ENCODE measurements at places on chromosomes 7 and 10. TPM values are rescaled to one million over a fixed set of nuclear protein-coding genes. Genes with fewer than 3 reads are reported as not detected.

- DNase-seq = no peak
- H3K36me3 ChIP-seq = no peaks in the 10 kb centered on the region
- no peaks in the 10 kb centered on the region for H3K27me3 ChIP-seq
- no peak overlapping the region for H3K4me3 ChIP-seq
- H3K27ac ChIP-seq = no peak overlapping the region
Observed at GRCh38 chr7:88291398-88292173, 15.1 kb downstream of the STEAP4 start.

GRCh38 chr10:5512881-5513612 lies 11.7 kb upstream of the CALML3 start:
- H3K36me3 ChIP-seq = no peaks in the 10 kb centered on the region
- no peaks in the 10 kb centered on the region for H3K27me3 ChIP-seq
- H3K4me1 ChIP-seq = no peaks in the 10 kb centered on the region
- H3K4me3 ChIP-seq = no peak overlapping the region

The LRRD1 gene
- total RNA-seq = not detected

The EDRF1 gene
- 27.8 TPM for total RNA-seq

- H3K36me3 ChIP-seq = no peaks in the 10 kb centered on the region
- H3K4me3 ChIP-seq = no peak overlapping the region
- H3K27me3 ChIP-seq = no peaks in the 10 kb centered on the region
- no peak for DNase-seq
- no peaks in the 10 kb centered on the region for H3K4me1 ChIP-seq
- no peak overlapping the region for H3K27ac ChIP-seq
Observed at GRCh38 chr10:43594944-43595589, 11.2 kb upstream of the ZNF485 start.

DNA sequence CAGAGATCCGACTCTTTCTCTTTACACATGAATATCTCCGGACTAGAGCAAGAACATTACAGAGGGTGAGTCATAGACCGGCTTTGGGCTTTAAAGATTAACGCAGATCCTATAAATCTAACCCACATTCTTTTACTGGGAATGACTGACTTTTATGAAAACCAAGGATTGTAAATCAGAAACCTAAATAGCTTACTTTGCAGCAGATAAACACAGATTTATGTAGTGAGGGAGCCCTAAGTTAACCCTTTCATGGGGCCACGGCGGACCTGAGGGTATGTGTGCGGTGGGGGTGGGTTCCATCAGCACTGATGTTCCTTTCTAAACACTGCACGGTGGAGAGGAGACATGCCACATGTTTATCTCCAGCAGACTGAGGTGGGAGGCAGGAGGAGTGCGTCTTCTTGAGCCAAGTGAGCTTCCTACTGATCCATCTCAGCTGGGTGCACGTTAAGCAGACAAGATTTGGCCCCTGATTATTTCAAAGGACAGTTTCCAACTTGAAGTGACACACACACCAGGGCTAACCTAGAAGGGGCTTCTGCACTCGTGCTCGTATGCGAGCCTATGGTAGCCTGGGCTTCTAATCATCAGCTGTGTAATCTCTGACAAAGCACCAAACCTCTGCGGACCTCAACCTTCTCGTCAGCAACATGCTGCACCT lies 127.6 kb downstream of the WDR11 start:
- H3K27me3 ChIP-seq = peaks cover 2% of the 10 kb centered on the region
- H3K27ac ChIP-seq = no peak overlapping the region
- DNase-seq = no peak
- H3K4me3 ChIP-seq = no peak overlapping the region

GRCh38 chr7:87458148-87458547 lies 17.3 kb downstream of the ABCB4 start:
- no peaks in the 10 kb centered on the region for H3K4me1 ChIP-seq
- no peak overlapping the region for H3K27ac ChIP-seq
- no peaks in the 10 kb centered on the region for H3K27me3 ChIP-seq
- no peaks in the 10 kb centered on the region for H3K36me3 ChIP-seq

The SLC35B4 gene
- total RNA-seq = 17.9 TPM

DNA sequence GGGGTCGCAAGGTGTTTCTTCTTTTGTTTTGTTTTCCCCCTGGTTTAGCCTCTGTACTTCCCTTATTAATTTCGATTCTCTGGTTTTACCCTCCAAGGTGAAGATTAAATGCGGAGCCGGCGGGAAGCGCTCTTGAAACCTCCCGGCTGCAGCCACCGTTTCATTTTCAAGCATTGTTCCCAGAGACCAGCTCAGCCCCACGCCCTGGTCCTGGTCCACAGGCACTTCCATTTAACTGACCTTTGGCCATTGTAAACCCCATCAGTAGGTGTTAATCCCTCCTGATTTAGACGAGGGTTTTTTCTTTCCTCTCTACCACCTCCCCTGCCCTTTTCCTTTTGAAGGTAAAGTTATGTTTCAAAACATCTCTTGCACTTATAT lies 39.2 kb upstream of the ENO4 start:
- no peak for DNase-seq
- no peaks in the 10 kb centered on the region for H3K36me3 ChIP-seq
- no peaks in the 10 kb centered on the region for H3K27me3 ChIP-seq
- H3K4me3 ChIP-seq = no peak overlapping the region
- no peaks in the 10 kb centered on the region for H3K4me1 ChIP-seq

- H3K27me3 ChIP-seq = no peaks in the 10 kb centered on the region
- no peak overlapping the region for H3K4me3 ChIP-seq
- no peaks in the 10 kb centered on the region for H3K36me3 ChIP-seq
- no peak overlapping the region for H3K27ac ChIP-seq
Observed at GRCh38 chr7:68679459-68680234, 918.6 kb upstream of the AUTS2 start.

DNA sequence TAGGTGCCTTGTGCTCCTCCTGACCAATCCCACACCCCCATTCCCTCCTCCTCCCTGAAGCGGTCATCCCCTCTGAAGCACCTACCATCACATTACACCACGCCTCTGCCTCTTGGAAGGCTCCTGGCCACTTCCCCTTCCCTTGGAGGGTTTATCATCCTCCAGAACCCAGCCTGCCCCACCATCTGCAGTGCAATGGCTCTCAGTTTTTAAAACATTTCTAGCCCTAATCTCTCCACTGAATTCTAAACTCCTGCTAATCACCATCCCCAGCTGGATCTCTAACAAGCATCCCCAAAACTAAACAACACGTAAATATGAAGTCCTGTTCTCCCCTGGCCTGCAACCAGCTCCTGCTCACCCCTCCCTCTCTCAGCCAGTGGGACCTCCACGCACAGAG lies 70.6 kb downstream of the PIP4K2A start:
- H3K4me1 ChIP-seq = peaks cover 4% of the 10 kb centered on the region
- no peaks in the 10 kb centered on the region for H3K36me3 ChIP-seq
- H3K27me3 ChIP-seq = no peaks in the 10 kb centered on the region

DNA sequence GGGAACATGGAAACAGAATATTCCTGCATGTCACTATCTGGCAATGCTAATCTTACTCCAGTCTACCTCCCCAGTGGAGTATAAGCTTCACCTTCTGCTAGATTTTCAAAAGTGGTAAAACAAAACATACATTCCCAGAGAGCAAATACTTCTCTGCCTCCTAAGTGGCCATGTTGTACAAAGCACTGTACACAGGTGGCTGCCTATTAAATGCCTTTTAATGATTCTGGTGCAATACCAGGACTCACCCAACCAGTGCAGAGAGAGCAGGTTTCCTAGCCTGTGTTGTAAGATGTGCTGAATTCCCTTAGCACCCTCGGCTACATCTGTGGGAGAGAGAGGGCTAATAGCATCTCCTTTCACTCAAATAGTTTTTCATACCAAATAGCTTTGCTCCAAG lies 684.3 kb upstream of the NRP1 start:
- H3K27ac ChIP-seq = no peak overlapping the region
- no peaks in the 10 kb centered on the region for H3K4me1 ChIP-seq
- no peaks in the 10 kb centered on the region for H3K36me3 ChIP-seq
- H3K4me3 ChIP-seq = no peak overlapping the region

The ASNS gene
- 15.7 TPM for total RNA-seq

- H3K27me3 ChIP-seq = no peaks in the 10 kb centered on the region
- no peak for DNase-seq
- no peak overlapping the region for H3K27ac ChIP-seq
- no peaks in the 10 kb centered on the region for H3K36me3 ChIP-seq
- no peak overlapping the region for H3K4me3 ChIP-seq
- no peaks in the 10 kb centered on the region for H3K4me1 ChIP-seq
Observed at GRCh38 chr10:91768123-91768522, 30.1 kb upstream of the TNKS2 start.

DNA sequence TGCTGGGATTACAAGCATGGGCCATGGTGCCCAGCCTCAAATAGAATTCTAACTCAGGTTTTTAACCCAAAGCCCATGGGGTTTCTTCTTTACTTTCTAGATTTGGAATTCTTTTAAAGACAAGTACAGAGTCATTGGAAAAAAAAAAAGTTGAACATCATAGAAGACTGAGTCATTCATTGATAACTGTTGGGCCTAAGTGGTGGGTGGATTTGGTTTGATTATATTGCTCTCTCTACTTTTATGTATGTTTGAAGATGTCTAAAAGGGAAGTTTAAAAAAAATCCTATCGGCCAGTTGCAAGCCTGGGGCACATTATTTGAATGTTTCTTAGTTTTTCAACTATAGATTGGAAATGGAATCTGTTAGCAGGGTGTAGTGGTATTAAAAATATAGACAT lies 49.7 kb downstream of the INPP5F start:
- H3K36me3 ChIP-seq = no peaks in the 10 kb centered on the region
- H3K4me1 ChIP-seq = no peaks in the 10 kb centered on the region
- H3K27me3 ChIP-seq = no peaks in the 10 kb centered on the region
- H3K4me3 ChIP-seq = no peak overlapping the region
- no peak overlapping the region for H3K27ac ChIP-seq
- no peak for DNase-seq

DNA sequence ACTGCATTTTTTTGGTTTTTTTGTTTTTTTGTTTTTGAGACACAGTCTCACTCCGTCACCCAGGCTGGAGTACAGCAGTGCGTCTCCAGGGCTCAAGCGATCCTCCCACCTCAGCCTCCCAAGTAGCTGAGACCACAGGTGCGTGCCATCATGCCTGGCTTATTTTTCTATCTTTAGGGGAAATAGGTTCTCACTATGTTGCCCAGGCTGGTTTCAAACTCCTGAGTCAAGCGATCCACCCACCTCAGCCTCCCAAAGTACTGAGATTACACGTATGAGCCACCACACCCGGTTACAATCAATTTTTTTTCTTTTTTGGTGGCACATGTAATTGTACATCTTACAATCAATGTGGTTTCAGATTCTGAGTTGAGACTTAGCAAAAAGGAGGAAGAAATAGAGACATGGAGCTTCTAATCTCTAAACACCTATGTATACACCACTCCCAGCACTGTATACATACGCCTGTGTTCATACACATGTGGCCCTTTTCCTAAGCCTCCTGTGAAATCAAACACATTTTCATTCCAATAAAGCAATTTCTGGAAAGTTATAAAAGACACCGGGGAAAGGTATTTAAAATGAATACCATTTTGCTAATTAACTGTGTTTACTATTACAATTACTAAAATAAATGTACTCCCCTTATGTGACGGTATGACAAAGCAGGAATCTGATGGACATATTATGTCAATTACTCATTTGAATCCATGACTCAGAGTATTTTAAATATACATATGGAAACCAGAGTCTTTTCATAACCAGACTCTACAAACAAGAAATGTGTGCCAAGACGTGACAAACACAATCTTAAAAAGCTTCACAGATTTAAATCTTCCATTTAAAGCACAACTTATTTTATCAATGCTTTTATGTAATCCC lies 40.9 kb downstream of the SMURF1 start:
- no peaks in the 10 kb centered on the region for H3K27me3 ChIP-seq
- peaks cover 20% of the 10 kb centered on the region for H3K4me1 ChIP-seq
- no peaks in the 10 kb centered on the region for H3K36me3 ChIP-seq

GRCh38 chr7:37786741-37787569 lies 61.4 kb upstream of the NME8 start:
- H3K27ac ChIP-seq = no peak overlapping the region
- H3K4me1 ChIP-seq = peaks cover 2% of the 10 kb centered on the region
- H3K27me3 ChIP-seq = no peaks in the 10 kb centered on the region
- no peak overlapping the region for H3K4me3 ChIP-seq
- no peaks in the 10 kb centered on the region for H3K36me3 ChIP-seq

DNA sequence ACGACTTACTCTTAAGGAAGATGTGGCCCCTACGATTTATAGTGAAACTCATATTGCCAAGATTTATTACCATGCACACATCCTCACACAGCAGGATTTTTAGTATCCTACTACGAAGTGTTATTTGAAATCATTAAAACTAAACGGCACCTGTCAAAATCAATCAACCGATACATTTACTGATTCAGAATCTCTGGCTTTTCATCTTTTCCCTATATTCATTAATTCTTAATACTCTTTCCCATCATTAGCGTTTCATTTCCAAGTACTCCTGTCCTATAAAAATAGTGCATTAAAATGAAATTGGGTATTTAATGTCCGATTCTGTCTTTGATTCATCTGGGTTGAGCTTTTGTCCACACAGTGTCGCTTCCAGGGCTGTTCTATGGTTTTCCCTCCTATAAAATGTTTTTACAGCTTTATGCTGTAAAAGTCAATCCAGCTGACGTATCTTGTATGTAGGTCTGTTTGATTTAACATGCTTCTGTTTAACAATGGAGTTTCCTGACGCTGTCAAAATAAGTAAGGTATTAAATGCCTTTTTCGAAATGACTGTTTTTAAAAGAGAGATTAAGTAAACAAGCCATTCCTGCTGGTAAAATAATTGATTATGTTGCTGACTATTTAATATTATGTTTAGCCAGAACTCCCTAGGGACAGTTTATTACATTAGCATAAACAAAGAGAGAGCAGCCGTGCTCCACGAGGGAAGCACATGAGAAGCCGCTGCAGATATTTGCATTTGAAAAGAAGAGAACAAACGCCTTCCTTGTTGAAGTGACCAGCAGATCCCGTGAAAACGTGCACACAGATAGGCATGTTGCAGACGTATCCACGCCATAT lies 22.3 kb upstream of the SFMBT2 start:
- no peaks in the 10 kb centered on the region for H3K36me3 ChIP-seq
- H3K4me1 ChIP-seq = no peaks in the 10 kb centered on the region
- H3K27me3 ChIP-seq = no peaks in the 10 kb centered on the region
- DNase-seq = no peak
- no peak overlapping the region for H3K27ac ChIP-seq

DNA sequence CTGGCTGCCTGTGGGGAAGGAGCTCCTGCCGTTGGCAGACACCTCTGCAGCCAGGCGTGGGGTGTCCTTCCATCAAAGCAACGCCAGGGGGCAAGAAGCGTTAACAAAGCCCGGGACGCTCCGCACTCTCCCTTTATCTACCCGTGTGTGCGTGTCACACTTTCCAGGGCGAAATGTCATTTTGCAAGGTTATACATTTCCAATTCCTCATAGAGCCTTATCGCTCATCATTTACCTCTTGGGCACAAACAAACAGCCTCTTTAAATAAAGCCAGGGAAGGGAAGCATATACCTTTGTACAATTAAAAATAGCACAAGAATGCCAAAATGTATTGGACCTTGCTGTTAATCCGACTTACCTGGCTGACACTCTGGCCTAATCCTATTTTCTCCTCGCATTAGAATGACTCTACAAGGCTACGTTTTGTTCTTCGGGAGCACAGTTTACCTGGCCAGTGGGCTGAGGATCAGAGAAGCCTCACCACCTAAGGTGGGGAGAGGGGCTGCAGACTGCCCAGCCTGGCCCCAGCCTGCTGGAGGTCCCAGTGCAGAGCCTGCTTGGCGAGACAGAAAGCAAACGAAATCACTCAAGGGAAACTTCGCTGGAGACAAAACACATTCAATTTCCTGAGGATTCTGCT lies 77.6 kb upstream of the EN2 start:
- H3K36me3 ChIP-seq = no peaks in the 10 kb centered on the region
- no peaks in the 10 kb centered on the region for H3K4me1 ChIP-seq
- peaks cover 4% of the 10 kb centered on the region for H3K27me3 ChIP-seq
